ENCODE measurements at places on chromosomes 2 and 18. TPM values are rescaled to one million over a fixed set of nuclear protein-coding genes. Genes with fewer than 3 reads are reported as not detected.

Gene LDLRAD4
- 6.9 TPM for total RNA-seq

Gene AMER3
- not detected for total RNA-seq

Gene RGPD3
- not detected for total RNA-seq

Gene SLC4A3
- total RNA-seq = 2.9 TPM

Gene UGT1A9
- total RNA-seq = 0.10 TPM

Gene KLHL41
- not detected for total RNA-seq

Gene FBXO36
- total RNA-seq = 5.3 TPM

Gene LIMS4
- not detected for total RNA-seq

Gene OSR1
- total RNA-seq = 1.3 TPM

Data from H4 (cell line).